ENCODE measurements at places on chromosomes 3 and 15. TPM values are rescaled to one million over a fixed set of nuclear protein-coding genes. Genes with fewer than 3 reads are reported as not detected.

DNA sequence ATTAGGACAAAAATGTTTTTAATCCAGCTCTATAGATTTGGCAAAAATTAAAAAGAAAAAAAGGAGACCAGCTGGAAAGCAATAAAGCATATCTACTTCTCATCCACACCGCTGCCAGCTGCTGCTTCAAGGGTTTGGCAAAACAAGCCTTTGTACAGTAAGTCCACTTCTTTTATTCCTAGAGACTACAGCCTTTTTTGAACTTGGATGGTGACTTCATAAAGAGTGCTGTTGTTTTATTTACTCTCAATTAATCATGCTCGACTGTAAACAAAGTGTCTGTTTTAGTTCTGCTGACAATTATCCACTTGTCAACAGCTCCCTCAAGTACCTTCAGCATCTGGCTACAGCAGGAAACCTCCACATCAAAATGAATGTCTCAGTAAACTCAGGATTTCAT is 12.3 kb upstream of the FOXB1 start:
- H3K27ac ChIP-seq: no peak overlapping the region
- H3K4me1 ChIP-seq: no peaks in the 10 kb centered on the region
- DNase-seq: no peak
- H3K4me3 ChIP-seq: no peak overlapping the region
- H3K36me3 ChIP-seq: no peaks in the 10 kb centered on the region
- peaks cover 46% of the 10 kb centered on the region for H3K27me3 ChIP-seq

DNA sequence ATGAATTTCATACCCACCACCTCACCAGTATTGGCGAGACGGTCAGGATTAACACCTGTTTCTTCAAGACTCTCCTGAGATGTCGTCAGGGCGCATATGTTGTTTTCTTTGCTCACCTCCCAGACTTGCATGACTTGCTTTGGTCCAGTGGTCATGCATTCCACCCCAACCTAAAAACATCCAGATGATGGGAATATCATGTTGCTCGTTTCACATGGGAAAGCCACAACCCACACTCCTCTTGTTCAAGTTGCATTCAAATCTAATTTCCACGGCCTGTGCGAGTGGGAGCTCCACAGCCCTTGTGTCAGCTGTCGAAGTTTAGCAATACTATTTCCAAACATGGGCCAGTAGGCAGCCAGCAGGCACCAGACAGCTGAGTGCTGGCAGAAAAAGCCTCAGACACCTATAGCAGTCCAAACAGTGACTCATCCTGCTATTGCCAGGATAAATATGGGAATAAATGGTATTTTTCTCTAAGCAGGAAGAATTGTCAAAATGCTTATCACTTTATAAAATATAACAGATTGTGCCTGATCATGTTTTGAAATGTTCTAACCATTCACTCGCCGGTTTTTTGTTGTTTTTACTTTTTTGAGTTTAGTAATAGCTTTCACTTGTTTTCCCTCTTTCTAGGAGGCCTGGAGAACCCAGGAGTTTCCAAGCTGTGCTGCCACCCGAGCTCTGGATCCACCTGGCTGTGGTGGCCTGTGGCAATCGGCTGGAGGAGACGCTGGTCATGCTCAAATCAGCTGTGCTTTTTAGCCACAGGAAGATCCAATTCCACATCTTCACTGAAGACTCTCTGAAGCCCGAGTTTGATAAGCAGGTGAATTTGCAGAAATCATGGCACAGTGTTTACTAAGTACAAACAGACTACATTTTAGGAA is 20.1 kb downstream of the GXYLT2 start:
- no peak for DNase-seq
- no peaks in the 10 kb centered on the region for H3K4me1 ChIP-seq
- H3K27ac ChIP-seq: no peak overlapping the region
- H3K4me3 ChIP-seq: no peak overlapping the region

GRCh38 chr15:59364248-59364647 is 8.4 kb downstream of the MYO1E start:
- H3K27me3 ChIP-seq: no peaks in the 10 kb centered on the region
- DNase-seq: peak; percentile 77
- peaks cover 23% of the 10 kb centered on the region for H3K4me1 ChIP-seq
- no peak overlapping the region for H3K4me3 ChIP-seq
- no peak overlapping the region for H3K27ac ChIP-seq

DNA sequence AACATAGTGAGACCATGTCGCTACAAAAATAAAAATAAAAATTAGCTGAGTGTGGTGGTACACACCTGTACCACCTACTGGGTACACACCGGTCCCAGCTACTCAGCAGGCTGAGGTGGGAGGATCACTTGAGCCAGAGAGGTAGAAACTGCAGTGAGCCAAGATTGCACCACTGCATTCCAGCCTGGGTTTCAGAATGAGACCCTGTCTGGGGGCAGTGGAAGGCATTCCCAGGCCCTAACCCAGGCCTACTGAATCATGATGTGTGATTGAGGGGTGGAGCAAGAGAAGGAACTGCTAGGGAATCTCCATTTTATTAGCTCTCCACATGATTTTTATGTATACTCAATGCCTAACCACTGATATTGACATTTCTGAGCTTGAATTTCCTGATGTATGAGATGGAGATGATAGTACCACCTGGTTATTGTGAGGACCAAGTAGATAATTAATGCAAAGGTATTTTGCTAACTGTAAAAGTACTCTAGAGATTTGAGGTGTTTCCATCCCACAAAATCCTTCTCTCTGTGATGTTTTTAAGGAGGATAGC is 169.5 kb upstream of the UMPS start:
- no peaks in the 10 kb centered on the region for H3K4me1 ChIP-seq
- no peak overlapping the region for H3K27ac ChIP-seq
- DNase-seq: no peak
- no peaks in the 10 kb centered on the region for H3K36me3 ChIP-seq

- peaks cover 4% of the 10 kb centered on the region for H3K4me1 ChIP-seq
- no peak overlapping the region for H3K27ac ChIP-seq
- H3K36me3 ChIP-seq: no peaks in the 10 kb centered on the region
- peaks cover 3% of the 10 kb centered on the region for H3K27me3 ChIP-seq
- no peak overlapping the region for H3K4me3 ChIP-seq
- no peak for DNase-seq
Observed at GRCh38 chr3:128554100-128554464, 61.1 kb upstream of the GATA2 start.

- no peak overlapping the region for H3K4me3 ChIP-seq
- no peaks in the 10 kb centered on the region for H3K36me3 ChIP-seq
- no peak for DNase-seq
Observed at GRCh38 chr15:78603467-78603866, 17.3 kb downstream of the CHRNA3 start.

- H3K4me1 ChIP-seq: no peaks in the 10 kb centered on the region
- H3K27me3 ChIP-seq: no peaks in the 10 kb centered on the region
- H3K4me3 ChIP-seq: no peak overlapping the region
- peak overlapping the region; percentile 54 for H3K27ac ChIP-seq
- H3K36me3 ChIP-seq: peaks cover 97% of the 10 kb centered on the region
Observed at GRCh38 chr3:42640771-42641370, 12.6 kb upstream of the ZBTB47 start.

DNA sequence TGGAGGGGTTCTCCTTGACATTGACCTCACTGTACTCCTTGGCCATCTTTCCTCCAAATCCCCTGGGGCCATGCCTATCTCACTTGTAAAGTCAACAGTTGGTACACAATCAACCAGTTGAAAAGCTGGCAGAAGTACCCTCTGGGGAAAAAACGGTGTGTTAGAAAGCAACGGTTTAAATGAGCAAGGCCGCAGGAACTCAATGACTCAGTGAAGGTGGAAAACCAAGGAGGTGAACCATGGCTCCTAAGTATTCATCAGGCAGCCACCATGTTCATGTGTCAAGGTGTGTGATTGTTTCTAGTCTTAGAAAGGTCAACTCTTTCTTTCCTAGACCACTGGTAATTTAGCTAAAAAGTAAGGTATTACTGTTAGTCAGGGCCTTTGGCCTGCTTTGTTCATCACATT is 130.9 kb upstream of the SATB1 start:
- no peak overlapping the region for H3K27ac ChIP-seq
- DNase-seq: no peak
- H3K27me3 ChIP-seq: no peaks in the 10 kb centered on the region
- no peak overlapping the region for H3K4me3 ChIP-seq

- no peak overlapping the region for H3K27ac ChIP-seq
- no peaks in the 10 kb centered on the region for H3K4me1 ChIP-seq
- H3K4me3 ChIP-seq: no peak overlapping the region
- no peaks in the 10 kb centered on the region for H3K27me3 ChIP-seq
- H3K36me3 ChIP-seq: no peaks in the 10 kb centered on the region
Observed at GRCh38 chr3:106371971-106372805, 503.4 kb upstream of the CBLB start.

DNA sequence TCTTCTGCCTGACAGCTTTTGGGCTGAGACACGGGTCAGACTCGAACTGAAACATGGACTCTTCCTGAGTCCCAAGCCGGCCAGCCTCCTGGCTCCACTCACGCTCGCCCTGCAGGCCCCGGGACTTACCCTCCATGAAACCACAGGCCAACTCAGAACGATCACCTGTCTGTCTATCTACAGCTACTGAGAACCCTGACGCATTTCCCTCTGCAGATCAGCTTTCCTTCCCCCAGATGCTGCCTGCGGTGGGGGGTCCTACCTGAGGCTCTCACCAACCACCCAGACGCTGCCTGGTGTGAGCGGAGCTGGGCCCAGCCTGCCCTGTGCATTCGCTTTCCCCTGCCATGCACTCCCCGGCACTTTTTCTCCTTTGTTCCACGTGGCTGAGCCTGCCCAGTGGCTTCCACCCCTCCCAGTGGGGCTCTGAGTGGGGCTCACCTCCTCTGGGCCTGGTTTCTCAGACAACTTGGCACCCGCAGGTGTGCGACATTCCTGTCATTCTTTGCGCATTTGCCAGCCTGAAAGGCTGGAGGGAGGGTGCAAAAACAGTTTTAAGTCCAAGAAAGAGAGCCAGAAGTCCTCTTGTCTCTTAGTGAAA is 60.2 kb downstream of the PLXNA1 start:
- H3K36me3 ChIP-seq: no peaks in the 10 kb centered on the region
- H3K4me3 ChIP-seq: no peak overlapping the region
- no peaks in the 10 kb centered on the region for H3K4me1 ChIP-seq
- H3K27ac ChIP-seq: no peak overlapping the region

- H3K4me1 ChIP-seq: no peaks in the 10 kb centered on the region
- no peak overlapping the region for H3K27ac ChIP-seq
- H3K36me3 ChIP-seq: no peaks in the 10 kb centered on the region
- H3K4me3 ChIP-seq: no peak overlapping the region
- no peaks in the 10 kb centered on the region for H3K27me3 ChIP-seq
Observed at GRCh38 chr3:139309880-139310279, 33.9 kb upstream of the MRPS22 start.

GRCh38 chr15:69529961-69530633 is 77.5 kb downstream of the RPLP1 start:
- DNase-seq: no peak
- H3K4me3 ChIP-seq: no peak overlapping the region
- H3K36me3 ChIP-seq: no peaks in the 10 kb centered on the region
- no peaks in the 10 kb centered on the region for H3K27me3 ChIP-seq

DNA sequence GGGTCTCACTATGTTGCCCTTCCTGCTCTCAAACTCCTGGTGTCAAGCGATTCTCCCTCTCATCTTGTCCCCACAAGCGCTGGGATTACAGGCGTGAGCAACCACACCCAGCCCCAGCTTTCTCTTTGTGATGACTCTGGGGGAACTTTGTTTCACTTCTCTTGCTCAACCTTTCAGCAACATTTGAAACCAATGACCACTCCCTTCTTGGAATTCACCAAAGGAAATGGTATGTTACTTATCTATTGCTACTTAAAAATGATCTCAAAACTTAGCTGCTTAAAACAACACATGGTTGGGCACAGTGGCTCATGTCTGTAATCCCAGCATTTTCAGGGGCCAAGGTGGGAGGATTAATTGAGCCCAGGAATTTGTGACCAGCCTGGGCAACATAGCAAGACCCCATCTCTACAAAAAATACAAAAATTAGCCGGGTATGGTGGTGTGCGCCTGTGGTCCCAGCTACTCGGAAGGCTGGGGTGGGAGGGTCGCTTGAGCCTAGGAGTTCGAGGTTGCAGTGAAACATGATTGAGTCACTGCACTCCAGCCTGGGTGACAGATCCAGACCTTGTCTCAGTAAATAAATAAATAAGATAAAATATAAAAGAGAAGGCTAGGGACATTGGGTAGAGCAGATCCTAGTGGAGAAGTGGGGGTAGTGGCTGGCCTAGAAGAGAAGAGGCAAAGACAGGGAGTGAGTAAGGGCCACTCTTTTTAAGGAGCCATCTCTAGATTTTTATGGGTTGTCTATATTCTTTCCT is 10.3 kb upstream of the COPG1 start:
- H3K4me3 ChIP-seq: no peak overlapping the region
- peaks cover 60% of the 10 kb centered on the region for H3K4me1 ChIP-seq
- no peaks in the 10 kb centered on the region for H3K27me3 ChIP-seq
- H3K27ac ChIP-seq: peak overlapping the region; percentile 99

Gene C3orf62
- 0.60 TPM for polyA plus RNA-seq

Gene HTR3C
- not detected for polyA plus RNA-seq

Gene RASGRF1
- not detected for polyA plus RNA-seq

Gene PYGO1
- not detected for polyA plus RNA-seq

Gene C3orf20
- not detected for polyA plus RNA-seq

Data from CD14-positive monocyte (primary cell).